ENCODE measurements at places on chromosomes 6 and 20.

DNA sequence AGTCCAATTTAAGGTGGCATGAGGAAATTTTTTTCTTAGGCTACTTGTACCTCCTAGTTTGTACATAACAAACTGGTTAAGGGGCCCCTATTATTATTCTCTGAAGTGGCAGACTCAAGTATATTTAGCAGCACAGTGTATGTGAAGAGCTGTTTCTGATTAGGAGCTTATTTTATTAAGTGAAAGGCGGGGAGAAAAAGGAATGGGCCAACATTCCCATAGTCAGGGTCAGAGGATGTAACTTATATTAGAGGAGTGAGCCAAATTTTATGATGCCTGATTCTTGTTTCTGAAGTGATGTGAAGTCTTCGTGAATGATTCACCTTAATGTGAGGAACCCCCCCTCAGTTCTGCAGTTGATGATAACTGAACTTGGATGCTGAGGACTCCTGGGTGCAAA is 2.8 kb downstream of the HECA start:
- DNase-seq: peak; percentile 80

DNA sequence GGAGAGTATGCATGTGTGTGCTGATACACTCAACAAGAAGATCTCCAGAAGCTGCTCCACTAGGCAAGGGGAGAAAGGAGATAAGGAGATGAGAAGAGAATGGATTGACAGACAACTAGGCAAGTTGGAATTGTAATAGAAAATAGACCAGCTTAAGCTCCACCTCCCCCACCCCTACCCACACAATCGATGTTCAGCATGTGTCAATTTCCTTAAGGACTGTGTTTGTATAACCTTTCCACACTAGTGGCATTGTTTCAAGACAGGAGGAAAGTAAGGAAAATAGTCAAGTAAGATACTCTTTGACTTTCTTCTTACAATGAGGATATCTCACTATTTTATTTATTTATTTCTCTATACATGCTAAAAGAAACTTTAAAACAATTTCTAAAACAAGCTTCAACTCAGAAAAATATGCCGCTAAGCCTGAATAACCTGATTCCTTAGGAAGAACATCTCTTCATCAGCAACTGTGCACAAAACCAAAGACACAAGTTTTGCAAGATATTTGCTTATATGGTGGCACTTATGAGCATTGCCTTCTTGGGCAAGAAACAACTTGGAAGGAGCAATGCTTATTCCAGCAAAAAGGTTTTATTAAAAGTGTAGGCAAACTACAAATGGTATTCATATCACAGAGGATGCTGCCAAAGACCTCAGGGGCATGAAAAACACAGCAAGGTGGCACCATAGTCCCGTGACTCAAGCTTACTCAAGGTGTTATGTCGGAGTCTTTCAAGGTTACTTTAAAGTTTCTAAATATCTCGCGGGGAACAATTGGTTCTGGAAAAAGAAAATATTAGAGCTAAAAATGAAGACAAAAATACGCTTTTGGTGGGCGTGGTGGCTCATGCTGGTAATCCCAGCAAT is 249.1 kb downstream of the COL12A1 start:
- DNase-seq: no peak

DNA sequence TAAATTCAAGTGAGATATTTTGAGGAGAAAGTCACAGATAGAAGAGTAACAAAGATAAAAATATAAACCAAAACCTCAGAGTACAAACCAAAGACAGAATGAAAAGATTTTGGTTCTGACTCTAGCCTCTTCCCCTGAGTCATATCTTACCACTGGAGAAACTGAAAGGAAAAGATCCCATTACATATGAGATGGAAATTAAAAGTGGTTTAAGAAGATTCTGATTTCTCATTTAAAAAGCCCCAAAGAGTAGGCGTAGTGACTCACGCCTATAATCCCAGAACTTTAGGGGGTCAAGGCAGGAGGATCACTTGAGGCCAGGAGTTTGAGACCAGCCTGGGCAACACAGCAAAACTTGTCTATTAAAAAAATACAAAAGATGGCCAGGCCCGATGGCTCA is 30.6 kb downstream of the SPINT4 start:
- DNase-seq: no peak

DNA sequence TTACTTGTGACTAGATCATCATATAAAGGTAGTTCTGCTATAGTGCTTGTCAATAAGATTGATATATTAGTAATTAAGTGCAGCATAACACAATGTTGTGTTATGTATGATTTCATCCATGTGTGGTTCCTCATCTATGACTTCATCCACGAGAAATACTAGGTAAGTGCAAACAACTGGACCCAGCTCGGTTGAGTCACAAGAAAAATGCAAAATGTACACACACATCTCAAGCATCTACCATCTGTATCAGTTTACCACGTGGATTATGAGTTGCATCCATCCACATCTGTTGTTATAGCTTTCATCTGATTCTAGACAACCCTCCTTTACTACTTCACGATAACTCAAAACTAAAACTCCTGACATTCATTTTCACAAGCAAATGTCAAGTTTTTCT is 517.0 kb upstream of the CITED2 start:
- peak; percentile 33 for DNase-seq

GRCh38 chr6:158174514-158174913 is 6.4 kb downstream of the GTF2H5 start:
- DNase-seq: peak; percentile 96

- DNase-seq: no peak
These were observed 37.0 kb downstream of the RNF217 start for GRCh38 chr6:124999105-124999764.

- DNase-seq: no peak
These were observed 26.6 kb downstream of the SF3B5 start for GRCh38 chr6:144068794-144069193.

GRCh38 chr6:17879184-17879583 is 108.3 kb downstream of the KIF13A start:
- DNase-seq: peak; percentile 53

GRCh38 chr6:133991096-133991593 is 38.1 kb downstream of the TBPL1 start:
- DNase-seq: peak; percentile 98

- DNase-seq: no peak
These were observed 19.1 kb upstream of the ZSCAN23 start for GRCh38 chr6:28462401-28462800.

DNA sequence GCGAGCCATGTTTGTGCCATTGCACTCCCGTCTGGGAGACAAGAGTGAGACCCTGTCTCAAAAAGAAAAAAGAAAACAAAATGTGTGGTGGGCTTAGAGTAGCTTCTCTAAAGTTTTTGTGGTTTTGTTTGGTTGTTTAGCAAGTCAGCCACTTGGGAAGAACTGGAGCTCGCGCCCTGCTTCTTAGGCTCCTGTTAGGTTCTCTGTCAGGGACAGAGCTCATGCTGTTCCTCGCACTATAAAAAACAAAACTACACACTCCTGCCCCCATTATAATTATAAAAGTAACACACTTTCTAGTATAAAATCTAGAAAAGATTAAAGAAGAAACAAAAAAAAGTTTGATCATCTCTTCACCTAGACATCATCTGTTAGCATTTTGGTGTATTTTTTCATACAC is 33.0 kb downstream of the GMPR start:
- DNase-seq: no peak

- peak; percentile 31 for DNase-seq
These were observed 12.1 kb downstream of the PRPH2 start for GRCh38 chr6:42710316-42710715.

- DNase-seq: no peak
These were observed 177.0 kb downstream of the TTLL2 start for GRCh38 chr6:167501831-167502385.

- no peak for DNase-seq
These were observed 550 bp upstream of the HSPA12B start for GRCh38 chr20:3731944-3732326.

DNA sequence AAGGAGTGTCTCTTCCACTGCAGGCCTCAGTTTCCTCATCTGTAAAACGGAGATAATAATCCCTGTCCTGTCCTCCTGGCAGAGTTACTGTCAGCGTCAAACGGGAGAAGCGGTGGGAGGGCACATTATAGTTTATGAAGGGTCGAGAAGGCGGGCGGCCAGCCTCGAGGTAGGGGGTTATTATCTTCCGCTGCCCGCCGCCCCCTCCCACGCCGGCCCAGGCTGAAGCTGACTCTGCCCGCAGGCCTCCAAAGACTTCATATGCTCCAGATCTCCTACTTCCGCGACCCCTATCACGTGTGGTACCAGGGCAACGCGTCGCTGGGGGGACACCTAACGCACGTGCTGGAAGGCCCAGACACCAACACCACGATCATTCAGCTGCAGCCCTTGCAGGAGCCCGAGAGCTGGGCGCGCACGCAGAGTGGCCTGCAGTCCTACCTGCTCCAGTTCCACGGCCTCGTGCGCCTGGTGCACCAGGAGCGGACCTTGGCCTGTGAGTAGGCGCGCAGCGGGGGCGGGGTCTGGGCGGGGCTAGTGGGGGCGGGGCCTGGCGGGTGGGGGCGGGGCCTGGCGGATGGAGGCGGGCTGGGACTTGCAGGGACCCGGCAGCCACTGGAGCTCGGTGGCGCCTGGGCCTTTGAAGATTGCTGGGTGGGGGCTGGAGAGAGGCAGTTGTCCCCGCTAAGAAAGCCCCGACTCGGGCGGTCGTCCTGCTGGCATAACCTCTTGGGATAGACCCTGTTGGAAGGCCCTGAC is 2.8 kb downstream of the PROCR start:
- peak; percentile 10 for DNase-seq

DNA sequence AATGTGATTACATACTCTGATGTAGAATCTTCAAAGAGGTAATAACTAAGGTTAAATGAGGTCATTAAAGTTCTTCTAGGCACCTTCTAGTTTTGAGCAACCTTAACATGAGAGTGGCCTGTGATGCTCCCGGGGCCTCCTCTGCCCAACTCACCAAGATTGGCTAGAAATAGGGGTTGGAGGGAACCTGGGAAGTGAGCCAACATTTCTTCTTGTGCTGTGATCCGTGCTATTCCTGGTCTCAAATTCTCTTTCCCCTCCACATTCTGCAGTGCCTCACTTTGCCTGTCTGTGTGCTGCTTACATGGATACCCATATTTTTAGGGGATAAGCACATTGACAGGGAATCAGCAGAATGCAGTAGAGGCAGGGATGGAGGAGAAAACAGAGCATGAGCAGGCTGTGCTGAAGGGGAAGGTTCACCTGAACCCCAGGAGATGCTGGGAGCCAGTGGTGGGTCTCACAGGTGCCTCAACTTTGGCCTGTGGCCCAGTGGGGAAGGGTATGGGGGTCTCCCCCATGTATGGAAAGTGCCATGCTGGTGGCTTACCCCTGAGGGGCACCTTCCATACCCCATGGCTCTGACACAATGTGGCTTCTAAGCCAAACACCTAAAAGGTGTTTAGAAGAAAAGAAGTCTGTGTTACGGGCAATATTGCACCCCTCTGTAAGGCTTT is 164.7 kb upstream of the CHD6 start:
- no peak for DNase-seq

GRCh38 chr6:151610326-151610725 is 116.5 kb downstream of the CCDC170 start:
- no peak for DNase-seq

DNA sequence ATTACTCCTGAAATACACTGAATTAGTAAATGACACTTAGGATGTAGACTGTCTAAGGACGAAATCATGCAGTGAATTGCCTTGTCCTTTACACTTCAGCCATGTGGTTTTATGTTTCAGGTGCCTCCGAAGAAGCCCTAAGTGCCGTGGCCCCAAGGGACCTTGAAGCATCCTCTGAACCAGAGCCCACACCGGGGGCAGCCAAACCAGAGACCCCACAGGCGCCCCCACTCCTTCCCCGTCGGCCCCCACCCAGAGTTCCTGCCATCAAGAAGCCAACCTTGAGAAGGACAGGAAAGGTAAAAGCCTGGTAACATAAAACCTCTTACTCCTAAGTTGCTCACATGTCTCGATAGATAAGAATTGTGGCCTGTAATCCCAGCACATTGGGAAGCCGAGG is 75.3 kb downstream of the SERAC1 start:
- DNase-seq: no peak

GRCh38 chr6:170108890-170109587 is 181.8 kb downstream of the DLL1 start:
- DNase-seq: no peak

DNA sequence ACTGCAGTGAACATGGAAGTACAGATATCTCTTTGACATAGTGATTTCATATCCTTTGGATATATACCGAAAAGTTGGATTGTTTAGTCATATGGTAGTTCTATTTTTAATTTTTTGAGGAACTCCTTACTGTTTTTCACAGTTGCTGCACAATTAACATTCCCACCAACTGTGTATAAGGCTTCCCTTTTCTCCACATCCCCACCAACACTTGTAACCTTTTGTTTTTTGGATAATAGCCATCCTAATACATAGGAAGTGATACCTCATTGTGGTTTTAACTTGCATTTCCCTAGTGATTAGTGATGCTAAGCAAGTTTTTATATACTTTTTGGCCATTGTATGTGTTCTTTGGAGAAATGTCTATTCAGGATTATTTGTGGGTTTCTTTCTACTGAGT is 45.1 kb upstream of the TENT5A start:
- no peak for DNase-seq

GRCh38 chr20:58448958-58449357 is 59.9 kb downstream of the VAPB start:
- DNase-seq: no peak

GRCh38 chr6:144219056-144219685 is 66.0 kb upstream of the UTRN start:
- peak; percentile 62 for DNase-seq

- no peak for DNase-seq
These were observed 11.2 kb upstream of the C20orf144 start for GRCh38 chr20:33650753-33651561.

GRCh38 chr6:71405416-71405815 is 116.8 kb downstream of the OGFRL1 start:
- no peak for DNase-seq

DNA sequence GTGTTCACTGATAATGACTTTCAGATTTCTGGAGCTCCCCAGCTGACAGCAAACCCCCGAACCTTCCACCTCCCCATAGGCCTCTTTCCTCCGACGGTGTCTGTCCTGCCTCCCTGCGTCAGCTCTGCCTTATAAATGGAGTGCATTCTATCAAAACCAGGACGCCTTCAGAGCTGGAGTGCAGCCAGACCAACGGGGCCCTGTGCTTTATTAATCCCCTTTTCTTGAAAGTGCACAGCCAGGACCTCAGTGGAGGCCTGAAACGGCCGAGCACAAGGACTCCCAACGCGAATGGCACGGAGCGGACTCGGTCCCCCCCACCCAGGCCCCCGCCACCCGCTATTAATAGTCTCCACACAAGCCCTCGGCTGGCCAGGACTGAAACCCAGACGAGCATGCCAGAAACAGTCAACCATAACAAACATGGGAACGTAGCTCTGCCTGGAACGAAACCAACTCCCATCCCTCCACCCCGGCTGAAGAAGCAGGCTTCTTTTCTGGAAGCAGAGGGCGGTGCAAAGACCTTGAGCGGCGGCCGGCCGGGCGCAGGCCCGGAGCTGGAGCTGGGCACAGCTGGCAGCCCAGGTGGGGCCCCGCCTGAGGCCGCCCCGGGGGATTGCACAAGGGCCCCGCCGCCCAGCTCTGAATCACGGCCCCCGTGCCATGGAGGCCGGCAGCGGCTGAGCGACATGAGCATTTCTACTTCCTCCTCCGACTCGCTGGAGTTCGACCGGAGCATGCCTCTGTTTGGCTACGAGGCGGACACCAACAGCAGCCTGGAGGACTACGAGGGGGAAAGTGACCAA is 42.3 kb upstream of the NAA20 start:
- peak; percentile 98 for DNase-seq
